Epithelial cell of alveolus of lung (primary cell): ENCODE measurements at places on chromosomes 7 and 10. TPM values are rescaled to one million over a fixed set of nuclear protein-coding genes. Genes with fewer than 3 reads are reported as not detected.

FZD8 gene
- 1.8 and 10.7 TPM in 2 replicates for total RNA-seq

SPDYE9 gene
- total RNA-seq = not detected in 2 replicates

ASB15 gene
- not detected in 2 replicates for total RNA-seq

CHST15 gene
- 1.1 and 13.3 TPM in 2 replicates for total RNA-seq

KLLN gene
- 0.78 and 0.88 TPM in 2 replicates for total RNA-seq

ACTL6B gene
- total RNA-seq = not detected in 2 replicates

TMEM213 gene
- not detected in 2 replicates for total RNA-seq

CDC14C gene
- not detected in 2 replicates for total RNA-seq

FGL2 gene
- total RNA-seq = 0.26 and 1.9 TPM in 2 replicates

CCDC172 gene
- not detected in 2 replicates for total RNA-seq

ITIH2 gene
- total RNA-seq = not detected in 2 replicates

ZNF727 gene
- total RNA-seq = not detected in 2 replicates

ST8SIA6 gene
- under 0.01 and 0.88 TPM in 2 replicates for total RNA-seq

GNAT3 gene
- total RNA-seq = 0.16 TPM in 1 of 2 replicates, not detected in the other
